NCI-H446 (cell line): ENCODE measurements at places on chromosomes 3 and 15.

DNA sequence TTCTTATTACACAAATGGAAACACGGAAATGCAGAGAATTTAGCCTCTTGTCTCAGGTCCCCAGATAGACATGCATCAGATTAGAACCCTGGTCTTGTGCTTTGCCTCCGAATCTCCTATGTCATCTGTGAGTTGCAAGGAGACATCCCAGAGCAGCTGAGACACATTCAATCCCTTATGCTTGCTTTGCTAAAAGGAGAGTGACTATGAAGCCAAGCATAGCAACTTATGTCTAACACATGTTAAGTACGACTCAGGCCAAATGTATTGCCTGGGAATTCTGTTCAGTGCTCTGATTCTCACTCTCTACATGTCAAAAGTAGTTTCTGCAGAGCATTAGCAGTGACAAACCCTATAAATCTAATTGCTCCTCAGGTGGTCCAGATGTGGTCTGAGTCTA, 30.6 kb upstream of the LRRC3B start:
- no peak for DNase-seq

- DNase-seq: no peak
Observed at GRCh38 chr3:56251343-56251945, 216.8 kb downstream of the ERC2 start.

GRCh38 chr15:92407321-92407720, 13.6 kb downstream of the ST8SIA2 start:
- DNase-seq: no peak

GRCh38 chr15:79948095-79948695, 22.8 kb downstream of the BCL2A1 start:
- DNase-seq: no peak

- no peak for DNase-seq
Observed at GRCh38 chr15:89494941-89495637, 1.3 kb downstream of the RHCG start.

GRCh38 chr3:105444725-105445124, 78.0 kb downstream of the ALCAM start:
- DNase-seq: no peak

DNA sequence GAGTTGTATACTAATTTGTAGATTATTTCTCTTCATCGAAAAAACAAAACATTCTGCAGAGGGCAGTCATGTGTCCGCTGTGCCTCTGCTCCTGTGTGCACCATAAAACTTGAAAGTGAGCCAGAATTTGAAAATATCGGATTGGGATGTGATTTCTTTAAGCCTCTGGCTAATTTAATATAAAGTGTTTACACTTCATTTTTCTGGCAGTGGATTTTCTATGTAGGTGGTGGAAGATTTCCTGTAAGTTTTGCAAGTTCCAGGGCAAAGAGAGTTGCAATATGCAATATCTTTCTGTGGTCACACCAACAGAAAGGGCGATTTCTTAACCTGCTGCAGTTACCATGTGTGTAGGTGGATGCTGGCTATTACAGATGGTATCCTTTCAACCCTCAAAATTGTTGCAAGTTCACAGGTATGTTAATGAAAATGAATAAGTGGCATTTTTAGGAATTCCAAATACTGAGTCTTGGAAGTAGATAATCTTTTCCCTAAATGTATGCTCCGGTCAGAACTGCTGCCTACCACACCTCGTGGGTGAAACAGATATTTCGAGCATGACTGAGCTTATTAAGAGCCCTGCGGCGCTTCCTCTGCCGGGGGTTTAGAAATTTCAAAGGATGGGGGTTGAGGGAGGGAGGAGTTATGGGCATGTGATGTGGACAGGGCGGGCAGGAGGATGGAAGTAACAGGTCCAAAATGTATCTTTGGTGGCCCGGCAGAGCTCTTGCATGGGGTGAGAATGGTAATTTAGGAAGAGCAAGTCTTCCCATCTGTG, 134.0 kb downstream of the PGPEP1L start:
- DNase-seq: no peak

- DNase-seq: no peak
Observed at GRCh38 chr3:104669083-104669482, 697.6 kb upstream of the ALCAM start.

GRCh38 chr3:160169139-160169976, 55.9 kb upstream of the C3orf80 start:
- DNase-seq: no peak

DNA sequence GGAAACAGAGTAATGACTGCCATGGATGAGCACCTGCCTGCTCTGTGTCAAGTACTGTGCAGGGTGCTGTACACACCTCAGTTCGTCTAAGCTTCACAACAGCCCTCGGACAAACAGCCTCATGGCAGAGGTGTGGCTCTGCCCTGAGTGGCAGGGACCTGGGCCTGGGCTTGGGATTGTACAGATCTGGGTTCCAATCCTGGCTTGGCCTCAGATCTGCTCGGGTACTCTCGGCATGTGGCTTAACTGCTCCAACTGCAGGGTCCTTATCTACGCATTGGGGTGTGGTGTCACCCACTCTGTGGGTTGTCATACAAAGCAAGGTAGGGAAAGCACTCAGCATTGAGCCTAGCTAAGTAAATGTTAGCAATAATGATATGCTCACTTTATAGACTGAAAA, 46.6 kb upstream of the SEC13 start:
- DNase-seq: no peak
